Bone marrow (tissue), 2 donors: ENCODE measurements at places on chromosomes 5 and 9.

- DNase-seq = no peak
These were observed 91.9 kb upstream of the PTPRD start for GRCh38 chr9:10704720-10705119.

DNA sequence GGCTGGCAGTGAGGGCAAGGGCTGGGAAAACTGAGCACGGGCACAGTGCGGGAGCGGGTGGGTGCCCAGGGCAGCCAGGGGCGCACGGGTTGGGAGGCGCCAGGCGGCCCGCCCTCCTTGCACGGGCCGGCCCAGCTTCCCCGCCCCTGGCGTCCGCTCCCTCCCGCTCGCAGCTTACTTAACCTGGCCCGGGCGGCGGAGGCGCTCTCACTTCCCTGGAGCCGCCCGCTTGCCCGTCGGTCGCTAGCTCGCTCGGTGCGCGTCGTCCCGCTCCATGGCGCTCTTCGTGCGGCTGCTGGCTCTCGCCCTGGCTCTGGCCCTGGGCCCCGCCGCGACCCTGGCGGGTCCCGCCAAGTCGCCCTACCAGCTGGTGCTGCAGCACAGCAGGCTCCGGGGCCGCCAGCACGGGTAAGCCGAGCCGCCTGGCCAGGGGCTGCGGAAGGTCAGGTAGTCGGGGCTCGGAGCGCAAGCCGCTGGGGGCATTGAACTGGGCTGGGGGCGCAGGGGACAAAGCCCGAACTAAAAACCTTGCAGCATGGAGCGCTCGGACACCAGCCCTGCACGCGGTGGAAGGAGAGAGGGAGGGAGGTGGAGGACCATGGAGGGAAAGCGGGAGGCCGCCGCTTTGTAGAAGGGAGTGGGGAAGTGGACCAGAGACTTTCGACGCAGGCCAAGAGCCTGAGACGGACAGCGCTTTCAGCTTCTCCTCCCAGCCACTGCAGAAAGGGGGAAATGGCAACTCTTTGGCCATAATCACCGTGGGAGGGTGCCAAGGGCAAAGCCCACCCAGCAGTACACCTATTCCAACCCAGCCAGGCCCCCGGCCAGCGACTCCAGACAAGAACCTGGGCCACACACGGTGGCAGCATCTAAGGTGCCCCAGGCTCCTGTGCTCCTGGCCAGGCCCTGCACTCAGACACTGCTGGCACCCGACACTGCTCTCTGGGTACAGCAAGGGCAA is at the start of gene TGFBI:
Gene TGFBI (plus strand): TSS at position 207 of the 961 bp plus-strand sequence. CDS start 68 bp downstream, at position 275.
- DNase-seq = no peak

DNA sequence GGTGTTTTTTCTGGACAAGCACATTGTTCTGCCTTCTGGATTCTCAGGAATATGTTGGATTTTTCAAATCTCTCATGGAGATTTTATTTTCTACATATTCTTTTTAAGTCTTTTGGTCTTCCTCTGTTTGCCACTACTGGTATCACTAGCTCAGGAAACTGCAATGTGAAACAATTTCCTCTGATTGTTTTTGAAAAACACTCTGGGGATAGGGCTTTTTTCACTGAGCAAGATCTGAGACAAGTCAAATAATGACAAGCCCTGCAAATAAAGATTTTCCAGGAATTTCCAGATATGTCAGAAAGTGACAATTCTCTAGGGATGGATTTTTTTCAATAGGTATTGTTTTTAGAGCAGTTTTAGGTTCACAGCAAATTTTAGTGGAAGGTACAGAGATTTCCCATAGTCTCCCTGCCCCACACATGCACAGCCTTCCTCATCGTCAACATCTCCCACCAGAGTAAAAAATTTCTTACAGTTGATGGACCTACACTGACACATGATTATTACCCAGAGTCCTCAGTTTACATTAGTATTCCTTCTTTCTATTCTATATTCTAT is 86.9 kb upstream of the TMEM161B start:
- DNase-seq = no peak

- no peak for DNase-seq
These were observed at the start of gene ZNF462 for GRCh38 chr9:106862821-106863720. TSS of gene ZNF462 (plus strand) at chr9:106863166. CDS start at chr9:106923384, 60,218 bp downstream.

DNA sequence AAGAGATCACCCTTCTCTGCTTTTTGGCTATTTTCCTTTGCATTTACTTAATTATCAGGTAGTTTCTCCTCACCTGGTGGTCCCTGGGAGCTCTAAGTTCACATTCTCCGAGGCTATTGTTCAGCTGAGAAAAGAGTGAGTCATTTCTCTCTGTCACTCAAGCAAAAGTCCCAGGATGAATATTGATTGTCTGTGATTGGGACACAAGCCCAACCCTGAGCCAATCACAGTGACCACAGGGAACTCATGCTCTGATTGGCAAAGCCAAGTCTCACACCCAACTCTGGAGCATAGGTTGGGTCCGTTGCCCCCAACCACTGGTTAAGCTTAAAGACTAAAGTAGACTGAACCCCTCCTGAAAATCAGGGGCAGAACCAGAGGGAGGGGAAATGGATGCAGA is 27.8 kb upstream of the FAT2 start:
- DNase-seq = no peak

DNA sequence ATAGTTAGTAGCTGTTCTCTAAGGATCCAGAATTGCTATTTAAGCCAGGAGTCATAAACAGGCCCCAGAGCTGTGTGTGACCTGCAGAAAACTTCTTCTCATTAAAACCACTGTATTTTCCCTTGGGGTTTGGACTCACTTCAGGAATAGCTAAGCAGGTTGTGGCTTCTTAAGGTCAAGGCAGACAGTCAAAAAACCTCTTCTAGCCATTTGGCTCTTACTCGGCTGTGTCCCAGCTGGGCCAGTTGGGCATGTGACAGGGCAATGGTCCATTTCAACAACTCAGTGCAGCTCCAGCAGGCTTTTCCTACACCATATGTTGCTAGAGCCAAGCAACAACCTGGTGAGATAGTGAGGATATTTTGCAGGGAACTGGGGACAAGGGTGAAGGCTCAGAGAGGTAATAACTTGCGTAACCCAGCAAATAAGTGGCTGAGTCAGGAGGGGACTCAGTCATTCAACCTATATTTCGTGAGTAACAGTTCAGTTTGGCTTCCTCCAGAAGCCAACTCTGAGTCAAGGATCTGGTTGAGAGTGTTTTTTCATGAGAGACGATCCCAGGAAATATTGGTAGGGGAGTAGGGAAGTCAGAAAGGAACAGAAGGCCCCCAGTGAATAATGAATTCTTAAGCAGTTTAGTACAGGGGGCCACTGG is 115.4 kb upstream of the PPP2R2B start:
- no peak for DNase-seq

GRCh38 chr5:98964621-98965020 is 35.8 kb upstream of the CHD1 start:
- DNase-seq = no peak
